ENCODE measurements at places on chromosomes 6 and 20. TPM values are rescaled to one million over a fixed set of nuclear protein-coding genes. Genes with fewer than 3 reads are reported as not detected.

The SOX4 gene
- 3.7 TPM for total RNA-seq

The HSPA12B gene
- 0.98 TPM for total RNA-seq

The CHMP4B gene
- total RNA-seq = 20.9 TPM

The BTN1A1 gene
- total RNA-seq = under 0.01 TPM

The ZNF391 gene
- 1.1 TPM for total RNA-seq

The ANKRD6 gene
- 1.6 TPM for total RNA-seq

The LGSN gene
- total RNA-seq = not detected

The RAE1 gene
- 19.5 TPM for total RNA-seq

The CDS2 gene
- 18.0 TPM for total RNA-seq

The SMPDL3A gene
- total RNA-seq = 7.0 TPM

The PRSS16 gene
- total RNA-seq = not detected

The OXT gene
- 0.39 TPM for total RNA-seq

The PTPRK gene
- 55.3 TPM for total RNA-seq

The NHSL1 gene
- 19.1 TPM for total RNA-seq

The FOXF2 gene
- total RNA-seq = 5.5 TPM

The MAS1 gene
- not detected for total RNA-seq

The NANP gene
- 10.4 TPM for total RNA-seq

The TPMT gene
- total RNA-seq = 11.0 TPM

The HMGCLL1 gene
- under 0.01 TPM for total RNA-seq

The RAET1L gene
- total RNA-seq = not detected

The ANGPT4 gene
- total RNA-seq = not detected

The RCAN2 gene
- 0.78 TPM for total RNA-seq

The MUC22 gene
- total RNA-seq = not detected

The RFX6 gene
- total RNA-seq = not detected

Data from subcutaneous preadipocyte (primary cell).